ENCODE measurements at places on chromosomes 7 and 10.

GRCh38 chr7:150972023-150972468, 6.1 kb downstream of the KCNH2 start:
- no peak for DNase-seq
- no peak overlapping the region for H3K27ac ChIP-seq
- H3K4me1 ChIP-seq, result peaks cover 23% of the 10 kb centered on the region
- H3K27me3 ChIP-seq, result peaks cover 19% of the 10 kb centered on the region

- no peaks in the 10 kb centered on the region for H3K36me3 ChIP-seq
- peaks cover 24% of the 10 kb centered on the region for H3K27me3 ChIP-seq
- no peak for DNase-seq
- no peak overlapping the region for H3K27ac ChIP-seq
- H3K4me3 ChIP-seq, result no peak overlapping the region
These were observed 22.5 kb downstream of the HHEX start for GRCh38 chr10:92712016-92712889.

GRCh38 chr10:76251841-76252671, 820.6 kb downstream of the LRMDA start:
- H3K4me1 ChIP-seq, result no peaks in the 10 kb centered on the region
- no peak for DNase-seq
- H3K36me3 ChIP-seq, result no peaks in the 10 kb centered on the region
- no peaks in the 10 kb centered on the region for H3K27me3 ChIP-seq
- H3K27ac ChIP-seq, result no peak overlapping the region

DNA sequence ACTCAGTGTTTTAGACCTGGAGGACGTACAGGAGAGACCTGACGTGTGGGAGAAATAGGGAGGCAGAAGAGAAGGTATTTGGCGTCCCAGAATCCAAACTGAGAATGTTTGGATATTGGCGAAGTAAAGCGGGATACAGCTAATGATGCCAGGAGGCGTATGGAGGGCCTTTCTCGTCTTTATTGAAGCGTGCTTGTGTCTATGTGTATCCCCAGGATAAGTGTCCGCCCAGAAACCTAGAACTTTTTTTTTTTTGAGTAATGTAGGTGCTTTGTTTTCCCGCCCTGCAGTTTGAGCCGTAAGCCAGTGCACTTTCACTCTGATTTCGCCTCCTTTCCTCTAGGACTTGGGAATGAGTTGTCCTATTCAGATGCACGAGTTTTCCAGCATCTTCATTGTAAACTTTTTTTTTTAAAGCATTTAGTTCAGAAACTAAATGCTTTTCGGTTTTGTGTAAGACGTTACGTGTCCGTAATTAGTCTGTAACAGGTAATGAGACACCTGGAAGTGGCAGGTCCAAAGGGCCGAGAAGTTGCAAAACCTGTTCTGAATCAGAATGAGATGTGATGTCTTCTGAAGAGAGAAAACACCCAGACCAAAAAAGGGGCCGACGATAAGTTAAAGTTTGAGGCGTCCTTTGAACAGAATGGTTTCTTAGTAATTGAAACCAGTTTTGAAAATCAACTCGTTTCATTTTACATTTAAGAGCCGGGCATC, 746 bp downstream of the ARL5B start:
- H3K27ac ChIP-seq, result peak overlapping the region; percentile 99
- H3K4me3 ChIP-seq, result peak overlapping the region; percentile 100
- H3K36me3 ChIP-seq, result peaks cover 37% of the 10 kb centered on the region
- peaks cover 46% of the 10 kb centered on the region for H3K4me1 ChIP-seq
- no peaks in the 10 kb centered on the region for H3K27me3 ChIP-seq

DNA sequence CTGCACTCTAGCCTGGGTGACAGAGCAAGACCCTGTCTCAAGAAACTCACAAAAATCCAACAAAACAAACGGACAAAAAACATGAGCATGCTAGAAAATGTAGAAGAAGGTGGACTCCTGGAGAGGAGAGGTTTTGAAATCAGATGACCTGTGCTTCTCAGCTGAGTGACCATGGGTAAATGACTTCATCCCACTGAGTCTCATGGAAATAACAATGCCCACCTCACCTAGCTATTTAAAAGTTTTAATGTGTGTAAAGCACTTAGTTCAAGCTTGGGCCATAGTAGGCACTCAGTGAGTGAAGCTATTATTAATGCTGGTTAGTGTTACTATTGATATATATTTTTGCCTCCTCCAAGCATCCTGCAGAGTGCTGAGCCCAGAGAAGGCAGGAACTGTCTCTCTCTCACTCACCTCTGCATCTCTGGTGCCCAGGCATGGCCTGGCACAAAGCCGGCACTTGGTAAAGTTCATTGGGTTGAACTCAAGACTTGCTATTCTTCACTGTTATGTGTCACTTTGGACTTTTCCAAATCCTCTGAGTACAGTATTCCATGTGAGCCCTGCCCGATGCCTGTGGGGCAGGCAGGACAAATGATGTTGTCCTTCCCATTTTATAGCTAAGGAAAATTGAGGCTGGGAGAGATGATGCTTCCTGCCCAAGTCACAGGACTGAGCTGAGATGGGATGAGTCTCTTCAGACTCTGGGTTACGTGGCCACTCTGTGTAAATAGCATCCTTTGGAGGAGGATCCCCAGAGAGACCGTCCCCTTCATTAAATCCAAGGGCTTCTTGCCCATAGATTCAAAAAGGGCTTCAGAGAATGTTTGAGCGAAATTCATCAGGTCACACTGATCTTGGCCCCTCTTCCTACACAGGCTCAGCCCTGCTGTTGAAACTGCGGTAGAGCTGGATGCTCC, 81.4 kb upstream of the EMX2 start:
- no peak overlapping the region for H3K4me3 ChIP-seq
- no peak for DNase-seq
- H3K4me1 ChIP-seq, result no peaks in the 10 kb centered on the region
- H3K36me3 ChIP-seq, result no peaks in the 10 kb centered on the region
- no peak overlapping the region for H3K27ac ChIP-seq
- no peaks in the 10 kb centered on the region for H3K27me3 ChIP-seq

DNA sequence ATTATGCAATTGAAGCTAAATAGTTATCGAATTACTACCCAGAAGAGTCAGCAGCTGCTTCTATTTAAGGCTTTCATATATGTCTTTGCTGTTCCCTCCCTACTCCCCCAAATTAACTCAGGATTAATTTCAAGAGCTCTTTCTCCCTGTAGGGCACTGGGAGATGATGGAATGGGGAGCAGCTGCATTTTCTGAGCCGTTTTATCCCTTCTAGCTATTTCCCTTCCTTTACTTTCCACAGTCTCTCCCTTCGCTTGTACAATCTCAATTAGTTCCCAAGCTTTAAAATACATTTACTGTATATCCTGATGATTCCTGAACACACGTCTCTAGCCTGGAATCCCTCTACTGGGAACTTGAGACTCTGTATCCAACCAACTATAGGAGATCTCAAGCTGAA, 19.8 kb upstream of the TSPAN12 start:
- DNase-seq, result no peak
- H3K36me3 ChIP-seq, result no peaks in the 10 kb centered on the region
- H3K27me3 ChIP-seq, result peaks cover 24% of the 10 kb centered on the region
- no peaks in the 10 kb centered on the region for H3K4me1 ChIP-seq

- H3K27ac ChIP-seq, result no peak overlapping the region
- DNase-seq, result no peak
- no peaks in the 10 kb centered on the region for H3K4me1 ChIP-seq
- peaks cover 12% of the 10 kb centered on the region for H3K27me3 ChIP-seq
- no peaks in the 10 kb centered on the region for H3K36me3 ChIP-seq
These were observed 150.1 kb downstream of the SNX10 start for GRCh38 chr7:26441611-26442277.

DNA sequence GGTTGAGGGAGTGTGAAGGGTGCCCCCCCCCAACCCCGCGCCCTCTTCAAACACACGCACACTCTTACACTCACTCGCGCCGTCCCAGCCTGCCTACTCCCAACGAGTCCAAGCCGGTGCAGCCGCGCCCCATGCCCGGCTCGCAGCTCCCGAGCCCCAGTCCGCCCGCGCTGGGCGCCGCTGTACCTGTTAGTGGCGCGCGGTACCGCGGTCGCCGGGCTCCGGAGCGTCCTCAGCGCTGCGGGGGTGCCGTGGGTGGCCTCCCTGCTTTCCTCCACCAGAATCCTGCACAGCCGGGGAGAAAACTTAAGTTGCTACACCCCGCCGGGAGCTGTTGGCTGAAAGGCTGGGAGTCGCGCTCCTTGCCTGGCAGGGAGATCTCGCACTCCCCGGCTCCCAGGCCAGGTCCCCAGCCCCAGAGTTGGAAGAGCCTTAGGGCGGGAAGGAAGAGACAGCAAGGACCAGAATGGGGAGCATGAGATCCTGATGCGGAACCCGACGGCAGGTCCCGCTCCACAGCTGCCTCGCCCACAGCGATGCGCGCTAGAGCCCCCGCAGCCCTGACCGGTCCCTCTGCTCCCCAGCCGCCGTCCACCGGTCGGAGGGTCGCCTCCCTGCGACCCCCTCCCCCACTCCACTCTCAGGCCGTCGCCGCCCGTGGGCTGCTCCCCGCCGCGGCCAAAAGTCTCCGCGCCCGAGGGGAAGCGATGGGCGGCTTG, 863 bp downstream of the ST8SIA6 start:
- peaks cover 21% of the 10 kb centered on the region for H3K4me1 ChIP-seq
- peak overlapping the region; percentile 88 for H3K4me3 ChIP-seq
- H3K27me3 ChIP-seq, result peaks cover 31% of the 10 kb centered on the region
- peak; percentile 42 for DNase-seq
- no peak overlapping the region for H3K27ac ChIP-seq
- H3K36me3 ChIP-seq, result peaks cover 18% of the 10 kb centered on the region

DNA sequence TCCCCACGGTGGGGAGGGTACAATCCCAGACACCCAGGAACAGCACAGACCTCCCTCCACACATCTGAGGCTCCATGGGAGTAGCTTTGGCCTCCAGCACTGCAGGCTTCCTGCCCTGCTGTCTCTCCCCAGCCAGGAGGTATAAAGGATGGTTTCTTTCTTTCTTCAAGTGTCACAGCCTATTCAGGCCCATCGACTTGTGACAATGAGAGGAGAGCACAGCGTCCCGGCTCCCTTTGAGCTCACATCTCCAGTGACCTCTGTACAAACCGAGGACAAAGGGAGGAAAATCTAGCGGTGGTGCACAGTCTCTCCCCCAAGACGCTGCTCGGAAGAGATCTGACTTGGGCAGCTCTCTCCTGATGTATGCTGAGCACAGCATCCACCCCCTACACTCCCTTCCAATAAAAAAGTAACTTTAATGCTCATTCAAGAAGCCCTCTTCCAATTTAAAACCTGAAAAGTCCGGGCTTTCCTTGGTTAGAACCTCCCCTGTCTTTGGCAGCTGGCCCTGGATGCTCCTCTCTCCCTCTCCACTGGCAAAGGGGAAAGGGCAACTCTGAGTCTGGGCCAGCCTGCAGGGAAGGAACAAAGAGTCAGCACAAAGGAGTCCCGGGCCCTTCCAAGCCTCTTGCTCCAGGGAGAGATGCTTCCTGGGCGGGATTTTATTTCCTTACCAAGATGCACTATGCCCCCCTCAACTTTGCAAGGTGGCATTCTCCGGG, 18.0 kb downstream of the CHST15 start:
- H3K4me1 ChIP-seq, result peaks cover 7% of the 10 kb centered on the region
- DNase-seq, result no peak
- no peak overlapping the region for H3K27ac ChIP-seq

All from activated CD4-positive, alpha-beta memory T cell treated with anti-CD3 and anti-CD28 coated beads, Interleukin-2, amount 10 ng/mL, durations not matched to agents 7 days and 5 days (primary cell).